ENCODE measurements at places on chromosomes 5 and 9. TPM values are rescaled to one million over a fixed set of nuclear protein-coding genes. Genes with fewer than 3 reads are reported as not detected.
A peak's percentile ranks its signal among the peaks of the same experiment; 100 is the strongest.

GRCh38 chr9:13445103-13445500 lies 165.6 kb upstream of the MPDZ start:
- no peaks in the 10 kb centered on the region for H3K36me3 ChIP-seq
- H3K4me3 ChIP-seq = no peak overlapping the region
- DNase-seq = no peak
- no peak overlapping the region for H3K27ac ChIP-seq
- no peaks in the 10 kb centered on the region for H3K4me1 ChIP-seq
- H3K27me3 ChIP-seq = no peaks in the 10 kb centered on the region

DNA sequence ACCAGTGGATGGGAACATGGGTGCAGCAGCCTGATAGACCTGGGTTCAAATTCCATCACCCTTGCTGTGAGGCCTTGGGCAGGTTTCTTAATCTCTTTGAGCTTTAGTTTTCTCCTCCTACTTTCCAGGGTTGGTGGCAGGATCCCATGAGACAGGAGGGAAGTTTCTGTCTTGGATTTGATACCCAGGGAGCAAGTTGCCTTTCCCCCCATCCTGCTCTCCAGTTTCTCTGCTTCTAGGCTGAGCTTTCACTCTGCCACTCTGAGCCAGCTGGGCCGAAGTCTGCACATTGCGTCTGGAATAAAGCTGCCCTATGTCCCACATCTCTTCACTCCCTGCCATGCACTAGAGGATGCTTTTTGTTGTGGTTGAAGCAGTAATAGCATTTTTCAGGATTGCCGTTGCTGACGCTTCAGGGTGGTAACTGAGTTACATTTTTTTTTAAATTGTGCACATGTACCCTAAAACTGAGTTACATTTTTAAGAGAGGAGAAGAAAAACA lies 40.5 kb upstream of the ANGPTL2 start:
- H3K4me3 ChIP-seq = no peak overlapping the region
- H3K36me3 ChIP-seq = no peaks in the 10 kb centered on the region

GRCh38 chr5:127290019-127290945 lies at the start of gene MEGF10:
Gene MEGF10 (plus strand): TSS chr5:127290796. CDS start chr5:127331309, 40,513 bp downstream.
- peaks cover 13% of the 10 kb centered on the region for H3K4me1 ChIP-seq
- H3K4me3 ChIP-seq = peak within 1 kb of the TSS; percentile 19
- peak; percentile 42 for DNase-seq
- no peak within 1 kb of the TSS for H3K27ac ChIP-seq
- H3K36me3 ChIP-seq = no peaks in the 10 kb centered on the region

DNA sequence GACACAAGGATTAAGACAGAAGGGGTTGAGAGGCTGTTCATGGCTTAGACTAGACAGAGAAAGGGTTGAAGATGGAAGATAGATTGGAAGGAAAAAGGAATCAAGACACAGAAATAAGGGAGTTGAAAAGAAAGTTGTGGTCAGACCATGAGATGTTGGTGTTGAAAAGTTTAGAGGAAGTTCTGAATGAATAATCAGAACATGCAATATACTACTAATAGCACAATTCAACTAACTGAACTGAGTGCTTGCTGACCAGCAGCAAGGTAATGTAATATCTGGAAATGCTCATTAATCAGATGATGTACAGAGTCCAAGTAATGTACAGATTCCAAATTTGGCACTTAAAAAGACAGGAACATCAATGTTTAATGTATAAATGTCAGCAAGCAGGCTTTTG lies 10.6 kb upstream of the NNT start:
- H3K27ac ChIP-seq = no peak overlapping the region
- no peaks in the 10 kb centered on the region for H3K4me1 ChIP-seq
- H3K4me3 ChIP-seq = no peak overlapping the region
- peaks cover 7% of the 10 kb centered on the region for H3K36me3 ChIP-seq

DNA sequence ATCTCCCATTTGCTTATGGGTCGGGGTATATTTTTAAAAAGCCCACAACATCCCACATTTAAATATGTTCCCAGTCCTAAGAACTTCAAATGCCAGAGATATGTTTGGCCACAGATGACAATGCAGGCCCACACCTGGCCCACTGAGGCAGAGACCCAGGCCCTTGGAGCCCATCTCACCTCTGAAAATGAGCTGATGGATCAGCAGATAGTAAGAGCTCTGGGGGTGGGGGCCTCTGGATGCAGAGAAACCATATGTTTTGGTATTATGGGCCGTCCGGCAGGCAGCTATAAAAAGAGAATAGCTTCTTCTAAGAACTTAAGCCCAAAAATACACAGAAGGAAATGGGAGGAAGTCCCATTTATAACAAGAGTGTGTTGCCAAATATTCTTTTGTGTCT lies 256.0 kb downstream of the GRIA1 start:
- H3K27me3 ChIP-seq = peaks cover 13% of the 10 kb centered on the region
- H3K27ac ChIP-seq = no peak overlapping the region
- no peaks in the 10 kb centered on the region for H3K36me3 ChIP-seq

GRCh38 chr9:101991926-101992325 lies 253.5 kb upstream of the GRIN3A start:
- H3K4me1 ChIP-seq = no peaks in the 10 kb centered on the region
- peaks cover 10% of the 10 kb centered on the region for H3K27me3 ChIP-seq
- H3K4me3 ChIP-seq = no peak overlapping the region
- no peaks in the 10 kb centered on the region for H3K36me3 ChIP-seq

GRCh38 chr5:132506094-132506692 lies 15.6 kb upstream of the IRF1 start:
- no peak overlapping the region for H3K4me3 ChIP-seq
- peak; percentile 32 for DNase-seq
- H3K36me3 ChIP-seq = no peaks in the 10 kb centered on the region
- H3K4me1 ChIP-seq = no peaks in the 10 kb centered on the region

GRCh38 chr5:52668544-52669185 lies 119.1 kb upstream of the ITGA1 start:
- no peak overlapping the region for H3K27ac ChIP-seq
- H3K27me3 ChIP-seq = no peaks in the 10 kb centered on the region
- H3K4me1 ChIP-seq = peaks cover 14% of the 10 kb centered on the region
- no peak overlapping the region for H3K4me3 ChIP-seq
- no peak for DNase-seq

- no peak overlapping the region for H3K27ac ChIP-seq
- H3K27me3 ChIP-seq = peaks cover 5% of the 10 kb centered on the region
- no peaks in the 10 kb centered on the region for H3K36me3 ChIP-seq
- no peaks in the 10 kb centered on the region for H3K4me1 ChIP-seq
- no peak for DNase-seq
Observed at GRCh38 chr5:78591972-78592700, 56.4 kb downstream of the LHFPL2 start.

DNA sequence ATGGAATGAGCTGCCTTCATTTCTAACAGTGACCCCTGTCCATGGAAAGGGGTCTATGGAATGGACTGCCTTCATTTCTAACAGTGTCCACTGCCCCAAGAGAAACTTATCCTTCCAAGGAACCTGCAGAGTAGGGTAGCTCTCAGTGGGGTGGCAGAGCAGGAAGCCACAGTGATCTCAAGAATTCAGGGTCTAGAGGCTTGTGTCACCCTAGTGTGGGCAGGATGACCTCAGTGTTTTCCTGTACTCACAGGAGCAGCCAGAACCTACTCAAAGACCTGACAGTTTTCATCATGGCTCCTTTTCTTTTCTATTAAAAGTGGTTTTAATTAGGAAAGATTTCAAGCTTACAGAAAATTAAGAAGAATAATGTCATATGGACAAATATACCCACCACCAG lies 27.5 kb downstream of the SEC61B start:
- H3K27me3 ChIP-seq = peaks cover 3% of the 10 kb centered on the region
- DNase-seq = peak; percentile 26
- H3K4me1 ChIP-seq = peaks cover 29% of the 10 kb centered on the region
- H3K27ac ChIP-seq = no peak overlapping the region
- no peaks in the 10 kb centered on the region for H3K36me3 ChIP-seq

DNA sequence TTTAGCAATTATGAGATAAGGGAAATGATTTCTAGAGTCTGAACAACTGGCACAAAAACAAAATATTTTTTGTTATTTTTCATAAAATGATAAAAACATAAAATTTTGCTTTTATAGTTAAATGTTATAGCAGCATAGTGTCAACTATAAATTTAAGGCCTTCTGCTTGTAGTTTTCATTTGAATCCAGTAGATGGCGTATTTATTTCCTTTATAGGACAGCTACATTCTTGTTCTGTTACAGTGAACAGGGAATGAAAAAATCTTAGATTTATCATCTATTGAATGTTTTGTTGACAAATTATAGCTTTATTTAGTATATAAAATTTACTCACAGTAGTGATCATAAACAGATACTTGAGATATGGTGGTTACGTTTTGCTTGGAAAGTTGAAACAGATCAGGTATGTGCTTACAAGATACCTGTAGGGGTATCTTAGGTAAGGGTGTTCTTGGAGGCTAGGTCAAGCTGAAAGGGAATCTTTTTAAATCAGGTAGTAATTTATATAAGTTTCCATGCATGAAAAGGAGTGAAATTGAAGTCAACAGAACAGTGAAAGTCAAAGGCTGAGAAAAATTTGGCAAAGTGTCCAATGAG lies 239.3 kb upstream of the GRIN3A start:
- H3K4me1 ChIP-seq = no peaks in the 10 kb centered on the region
- no peak overlapping the region for H3K4me3 ChIP-seq
- no peaks in the 10 kb centered on the region for H3K27me3 ChIP-seq

DNA sequence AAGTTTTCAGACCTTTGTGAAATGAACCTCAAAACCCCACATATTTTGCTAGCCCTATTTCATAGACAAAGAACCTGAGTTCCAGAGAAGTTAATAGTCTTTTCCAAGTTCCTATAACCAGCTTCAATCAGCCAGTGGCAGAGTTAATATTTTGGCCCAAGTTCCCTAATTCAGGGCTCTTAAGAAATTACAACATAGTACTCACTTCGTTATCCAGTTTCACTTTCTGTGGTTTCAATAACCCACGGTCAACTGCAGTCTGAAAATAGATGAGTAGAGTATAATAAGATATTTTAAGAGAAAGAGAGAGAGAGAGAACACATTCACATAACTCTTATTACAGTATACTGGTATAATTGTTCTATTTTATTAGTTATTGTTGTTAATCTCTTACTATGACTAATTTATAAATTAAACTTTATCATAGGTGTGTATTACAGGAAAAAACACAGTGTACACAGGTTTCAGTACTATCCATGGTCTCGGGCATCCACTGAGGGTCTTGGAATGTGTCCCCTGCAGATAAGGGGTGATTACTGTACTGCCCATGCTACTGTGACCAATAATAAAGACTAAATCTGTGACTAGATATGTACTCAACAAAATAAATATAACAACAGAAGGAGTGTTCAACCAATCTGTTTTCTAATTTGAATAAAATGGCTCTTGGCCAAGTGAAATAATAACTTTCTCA lies 9.3 kb upstream of the MYOT start:
- H3K27ac ChIP-seq = no peak overlapping the region
- no peaks in the 10 kb centered on the region for H3K27me3 ChIP-seq
- peak overlapping the region; percentile 31 for H3K4me3 ChIP-seq
- H3K4me1 ChIP-seq = peaks cover 21% of the 10 kb centered on the region

GRCh38 chr9:18743971-18744370 lies 270.0 kb downstream of the ADAMTSL1 start:
- DNase-seq = no peak
- H3K27me3 ChIP-seq = no peaks in the 10 kb centered on the region
- H3K36me3 ChIP-seq = no peaks in the 10 kb centered on the region
- H3K4me3 ChIP-seq = no peak overlapping the region
- no peaks in the 10 kb centered on the region for H3K4me1 ChIP-seq
- H3K27ac ChIP-seq = no peak overlapping the region

DNA sequence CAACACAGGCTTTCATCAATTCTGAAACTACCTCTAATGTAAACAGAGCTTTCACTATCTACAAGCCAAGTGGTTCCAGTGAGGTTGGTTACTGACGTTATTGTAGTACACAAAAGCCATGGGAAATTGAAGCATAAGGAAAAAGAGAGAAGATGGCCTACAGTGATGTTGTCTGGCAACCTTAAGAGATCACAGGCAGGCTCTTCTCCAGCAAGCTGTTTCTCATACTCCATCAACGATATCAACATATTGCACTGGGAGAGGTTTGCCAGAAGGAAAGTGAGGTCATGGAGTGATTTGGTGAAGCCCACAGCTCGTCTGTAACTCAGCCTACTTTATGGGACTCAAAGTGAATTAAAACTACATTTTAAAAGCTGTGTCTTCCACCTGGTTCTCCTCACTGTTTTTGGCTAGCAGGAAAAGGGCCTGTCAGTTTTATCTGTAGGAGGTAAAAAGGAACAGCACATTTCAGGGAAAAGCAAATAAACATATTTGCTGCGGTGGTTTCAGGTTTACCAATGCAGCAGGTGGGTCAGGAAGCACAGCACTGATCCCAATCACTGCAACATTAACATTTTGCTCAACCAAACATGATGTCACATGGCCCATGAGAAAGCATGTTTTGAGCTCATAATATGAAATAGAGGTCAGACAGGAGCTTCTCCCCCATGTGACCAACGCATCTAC lies 72.9 kb downstream of the ARSB start:
- no peaks in the 10 kb centered on the region for H3K27me3 ChIP-seq
- H3K27ac ChIP-seq = no peak overlapping the region
- no peak for DNase-seq
- H3K4me1 ChIP-seq = no peaks in the 10 kb centered on the region

- peaks cover 5% of the 10 kb centered on the region for H3K4me1 ChIP-seq
- no peaks in the 10 kb centered on the region for H3K27me3 ChIP-seq
- no peak overlapping the region for H3K4me3 ChIP-seq
- no peaks in the 10 kb centered on the region for H3K36me3 ChIP-seq
Observed at GRCh38 chr5:172719211-172719610, 51.8 kb downstream of the DUSP1 start.

DNA sequence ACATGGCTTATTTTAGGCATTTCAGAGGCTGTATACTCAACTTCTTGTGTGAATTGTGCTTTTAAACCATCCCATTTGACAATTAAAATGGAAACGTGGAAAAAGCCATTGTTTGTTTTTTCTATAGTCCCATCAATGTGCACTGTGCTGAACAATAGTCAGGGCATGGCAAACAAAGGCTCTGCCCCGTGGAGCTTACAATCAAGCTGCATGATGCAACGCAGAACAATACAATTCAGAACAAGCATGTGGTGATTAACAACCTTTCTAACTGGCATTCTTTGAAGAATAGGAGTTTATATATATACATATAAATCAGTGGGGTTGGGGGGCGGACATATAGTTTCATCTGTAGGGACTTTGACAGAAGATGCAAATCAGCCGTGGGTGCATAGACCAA lies 2125.4 kb upstream of the WWC1 start:
- H3K4me3 ChIP-seq = no peak overlapping the region
- H3K36me3 ChIP-seq = no peaks in the 10 kb centered on the region
- DNase-seq = no peak
- no peaks in the 10 kb centered on the region for H3K27me3 ChIP-seq

The MXD3 gene
- total RNA-seq = 45.0 TPM

The TAS2R1 gene
- not detected for total RNA-seq

The SCGB3A2 gene
- total RNA-seq = not detected

The TGFBI gene
- not detected for total RNA-seq

The ARHGEF37 gene
- 0.95 TPM for total RNA-seq

The LCN15 gene
- not detected for total RNA-seq

The TMEM215 gene
- total RNA-seq = not detected

The HSPB3 gene
- total RNA-seq = not detected

All from activated naive CD4-positive, alpha-beta T cell treated with anti-CD3 and anti-CD28 coated beads for 36 hours (primary cell).